H4 (cell line): ENCODE measurements at places on chromosomes 4 and X. TPM values are rescaled to one million over a fixed set of nuclear protein-coding genes. Genes with fewer than 3 reads are reported as not detected.
A peak's percentile ranks its signal among the peaks of the same experiment; 100 is the strongest.

DNA sequence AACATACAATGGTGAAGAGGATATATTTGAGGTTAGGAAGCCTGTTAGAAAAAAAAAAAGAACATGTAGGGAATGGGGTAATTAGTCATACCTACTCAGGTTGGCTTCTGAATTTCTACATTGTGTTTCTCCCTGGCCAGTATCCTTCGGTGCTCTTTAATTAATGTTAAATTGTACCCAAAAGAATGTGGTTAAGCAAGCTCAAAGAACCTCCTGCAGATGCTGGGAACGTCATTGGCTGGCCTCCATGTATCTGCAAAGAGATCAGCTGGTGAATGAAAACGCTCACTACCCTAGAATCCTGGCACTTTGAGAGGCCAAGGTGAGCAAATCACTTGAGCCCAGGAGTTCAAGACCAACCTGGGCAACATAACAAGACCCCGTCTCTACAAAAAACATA is 942.3 kb upstream of the PRKX start:
- no peak for DNase-seq

- DNase-seq = no peak
Observed at GRCh38 chrX:69564665-69565064, 51.2 kb upstream of the EDA start.

- DNase-seq = no peak
Observed at GRCh38 chr4:3199653-3200422, 49.1 kb upstream of the MSANTD1 start.

- DNase-seq = no peak
Observed at GRCh38 chr4:337932-338758, 531 bp downstream of the ZNF141 start.

DNA sequence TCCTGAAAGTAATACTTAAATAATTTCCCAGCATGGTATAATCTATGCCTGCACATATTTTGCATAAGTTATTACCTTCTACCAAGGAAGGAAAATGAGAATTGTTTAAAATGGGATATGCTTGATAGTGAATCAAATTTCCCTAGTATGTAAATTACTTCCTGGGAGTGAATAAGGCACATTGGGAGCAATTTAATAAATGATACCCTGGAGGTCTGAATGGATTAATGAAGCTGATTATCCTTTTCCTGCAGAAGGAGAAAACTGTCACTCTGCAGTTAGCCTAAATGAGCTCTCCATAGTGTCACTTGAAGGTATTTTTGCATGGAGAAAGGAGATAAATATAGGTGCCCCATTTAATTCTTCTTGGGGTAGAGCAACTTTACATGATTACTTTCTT is 2212.0 kb downstream of the PCDH7 start:
- no peak for DNase-seq

DNA sequence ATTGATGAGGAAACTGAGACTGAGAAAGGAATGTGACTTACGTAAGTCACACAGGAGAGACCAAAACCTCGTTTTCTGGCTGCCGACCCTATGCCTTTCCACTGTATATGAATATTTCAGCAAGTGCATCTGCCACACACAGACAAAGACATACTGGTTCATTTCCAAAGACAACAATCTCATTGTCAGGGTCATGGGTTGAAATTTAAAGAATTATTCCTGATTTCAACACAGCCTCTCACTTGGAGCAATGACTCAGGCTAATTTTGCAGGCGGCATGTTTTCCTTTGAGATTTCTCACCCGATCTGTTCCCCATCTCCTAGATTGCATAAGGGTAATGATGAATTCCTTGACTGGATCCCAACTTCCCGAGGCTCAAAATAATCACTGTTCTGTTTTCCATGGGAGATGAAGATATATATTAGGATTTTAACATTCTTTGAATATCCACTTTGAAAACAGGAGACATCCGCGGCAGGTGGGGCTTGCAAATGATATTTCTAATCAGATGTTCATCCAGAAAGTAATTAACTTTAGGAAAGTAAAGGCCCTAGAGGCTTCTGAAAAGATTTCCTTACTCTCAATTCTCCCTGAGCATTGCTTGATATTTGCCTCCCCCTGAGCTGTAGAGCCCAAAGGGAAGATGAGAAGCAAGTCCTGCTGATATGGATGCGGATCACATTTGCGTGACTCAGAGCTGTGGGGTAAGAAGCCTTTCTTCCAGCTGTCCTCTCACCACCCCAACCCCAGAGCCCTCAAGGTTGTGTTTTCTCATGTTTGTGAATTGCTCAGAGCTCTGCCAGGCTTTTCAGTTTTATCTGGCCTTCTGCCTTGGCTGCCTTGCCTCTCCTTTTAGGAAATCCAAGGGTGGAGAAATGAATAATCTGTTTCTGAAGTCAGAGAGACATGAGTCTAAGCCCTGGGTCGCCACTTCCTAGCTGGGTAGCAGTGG is 361.1 kb upstream of the BOD1L1 start:
- DNase-seq = peak; percentile 79

DNA sequence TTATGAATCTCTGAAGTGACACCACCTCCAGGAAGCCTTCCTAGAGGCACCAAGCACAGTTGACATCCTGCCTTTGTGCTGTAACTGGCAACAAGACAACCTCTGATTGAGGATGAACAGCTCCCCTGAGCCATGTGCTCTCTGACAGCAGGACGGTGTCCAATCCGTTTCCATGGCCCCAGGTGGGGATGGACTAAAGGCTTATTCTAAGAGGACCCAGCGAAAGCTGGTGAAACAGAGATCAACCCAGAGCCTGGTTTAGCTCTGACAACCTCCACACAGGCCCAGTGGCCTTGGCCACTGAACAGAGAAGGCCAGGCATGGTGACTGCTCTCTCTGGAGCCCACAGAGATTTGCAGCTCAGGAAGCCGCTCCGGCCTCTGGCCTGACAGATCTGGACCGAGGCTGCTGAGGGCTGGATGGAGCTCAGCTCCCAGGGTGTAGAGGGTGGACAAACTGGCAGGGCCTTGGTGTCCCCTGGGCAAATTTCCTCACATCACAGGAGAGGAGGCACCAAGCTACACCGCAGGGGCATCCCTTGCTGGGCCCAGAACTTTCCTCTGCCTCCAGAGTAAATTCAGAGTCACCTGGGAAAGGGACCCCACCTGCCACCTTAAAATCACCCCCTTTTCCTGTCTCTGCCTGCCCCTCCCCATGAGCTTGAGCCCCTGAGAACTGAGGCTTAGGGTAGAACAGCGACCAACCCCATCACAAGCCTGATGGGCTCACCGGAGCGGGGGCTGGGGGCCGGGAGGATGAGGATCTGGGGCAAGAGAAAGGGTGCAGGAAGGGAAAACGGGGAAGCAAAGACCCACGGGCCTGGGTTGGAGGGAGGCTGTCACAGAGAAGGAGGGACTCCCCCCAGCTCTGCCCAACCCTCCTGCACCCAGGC is 40.2 kb downstream of the HMX1 start:
- DNase-seq = no peak

DNA sequence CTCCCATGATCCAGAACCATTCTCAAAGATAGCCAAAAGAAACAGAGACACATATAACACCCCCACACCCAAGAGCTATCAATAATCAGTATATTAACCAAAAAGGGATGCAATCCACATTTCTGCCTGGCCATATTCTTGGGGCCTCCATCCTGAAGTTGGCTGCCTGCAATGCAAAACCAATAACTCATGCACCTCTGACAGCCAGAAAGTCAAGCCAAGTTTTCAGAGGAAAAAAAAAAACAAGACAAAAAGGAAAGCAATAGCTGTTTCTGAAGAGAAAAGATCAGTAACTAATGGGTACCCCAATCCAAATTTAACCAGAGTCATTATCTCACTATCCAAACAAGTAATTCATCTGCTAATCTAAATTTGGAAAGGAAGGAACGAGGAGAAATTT is 7.3 kb upstream of the PRDM5 start:
- no peak for DNase-seq

GRCh38 chrX:24019448-24019847 is 7.5 kb downstream of the KLHL15 start:
- DNase-seq = no peak

GRCh38 chrX:72430405-72430968 is 124.8 kb upstream of the CITED1 start:
- DNase-seq = no peak

DNA sequence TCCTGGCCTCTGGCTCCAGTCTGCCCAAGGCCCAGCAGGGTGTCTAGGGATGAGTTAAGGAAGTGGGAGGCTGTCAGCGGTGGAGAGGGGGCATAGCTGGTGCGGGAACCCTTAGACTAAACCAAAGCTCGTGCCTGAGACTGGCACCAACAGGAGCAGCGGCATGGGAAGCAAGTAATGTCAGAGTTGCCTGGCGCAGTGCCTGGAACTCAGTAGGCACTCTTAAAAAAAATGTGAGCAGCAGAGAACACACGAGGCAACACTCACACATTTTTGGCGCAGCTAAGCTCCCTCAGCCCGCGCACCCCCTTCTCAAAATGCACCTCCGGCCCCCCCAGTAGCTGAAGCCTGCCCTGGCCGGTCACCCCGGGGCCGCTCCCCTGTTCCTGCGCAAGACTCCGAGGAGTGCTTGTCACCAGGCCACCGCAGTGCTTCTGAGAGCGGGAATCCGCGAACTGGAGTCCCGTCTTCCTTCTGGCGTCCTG is 583 bp downstream of the GABRE start:
- peak; percentile 40 for DNase-seq

- no peak for DNase-seq
Observed at GRCh38 chr4:126750723-126751122, 882.0 kb upstream of the INTU start.

- DNase-seq = peak; percentile 55
Observed at GRCh38 chr4:44927399-44928380, 201.3 kb upstream of the GNPDA2 start.

DNA sequence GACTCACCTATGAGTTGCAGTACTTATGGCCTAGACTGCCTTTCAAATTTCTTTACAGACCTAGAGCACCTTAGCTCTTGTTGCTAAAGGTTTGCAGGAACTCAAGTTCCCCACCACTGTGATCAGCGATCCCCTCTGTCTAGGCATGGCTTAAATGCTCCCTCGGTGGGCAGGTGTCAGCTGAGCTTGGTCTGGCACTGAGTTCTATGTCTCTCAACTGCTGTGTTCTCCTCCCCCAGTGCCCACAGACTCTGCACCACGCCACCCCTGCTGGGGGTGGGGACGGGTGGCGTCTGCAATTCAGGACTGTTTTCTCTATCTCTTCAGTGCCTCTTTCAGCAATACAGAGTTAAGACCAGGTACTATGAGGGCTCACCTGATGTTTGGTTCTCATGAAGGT is 30.5 kb downstream of the TMEM271 start:
- DNase-seq = no peak

DNA sequence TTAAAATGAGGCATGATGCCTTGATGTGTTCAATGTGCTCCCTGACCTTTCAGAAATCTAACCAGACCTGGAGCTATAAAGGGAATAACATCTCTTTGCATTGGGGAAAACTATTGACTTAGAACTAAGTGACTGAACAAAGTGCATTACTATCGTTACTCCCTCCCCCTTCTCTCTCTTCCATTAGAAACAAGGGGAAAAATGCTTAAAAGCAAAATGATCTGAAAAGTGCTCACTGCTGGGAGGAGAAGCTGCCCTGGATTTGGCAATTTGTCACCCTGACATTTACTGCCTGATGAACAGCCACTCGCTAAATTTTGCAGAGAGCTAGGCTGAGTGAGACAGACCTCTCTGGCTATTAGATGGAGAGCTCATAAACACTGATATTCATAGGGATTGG is 48.6 kb upstream of the PARM1 start:
- no peak for DNase-seq

The KLHL5 gene
- 47.1 and 67.4 TPM in 2 replicates for total RNA-seq

The RBMXL3 gene
- not detected in 2 replicates for total RNA-seq

The AMBN gene
- 0.19 TPM in 1 of 2 replicates, not detected in the other for total RNA-seq

The KDR gene
- not detected in 2 replicates for total RNA-seq

The USP17L30 gene
- total RNA-seq = not detected in 2 replicates
